Hematopoietic multipotent progenitor cell treated with erythropoietin and hydrocortisone succinate and interleukin-3 and kit ligand, for 8 days (in vitro differentiated cells): ENCODE measurements at places on chromosomes 12 and 14.

GRCh38 chr14:36479344-36479743, 40.7 kb downstream of the NKX2-1 start:
- no peak for DNase-seq

- no peak for DNase-seq
Measured at GRCh38 chr14:76924371-76925096, 98.3 kb downstream of the LRRC74A start.

DNA sequence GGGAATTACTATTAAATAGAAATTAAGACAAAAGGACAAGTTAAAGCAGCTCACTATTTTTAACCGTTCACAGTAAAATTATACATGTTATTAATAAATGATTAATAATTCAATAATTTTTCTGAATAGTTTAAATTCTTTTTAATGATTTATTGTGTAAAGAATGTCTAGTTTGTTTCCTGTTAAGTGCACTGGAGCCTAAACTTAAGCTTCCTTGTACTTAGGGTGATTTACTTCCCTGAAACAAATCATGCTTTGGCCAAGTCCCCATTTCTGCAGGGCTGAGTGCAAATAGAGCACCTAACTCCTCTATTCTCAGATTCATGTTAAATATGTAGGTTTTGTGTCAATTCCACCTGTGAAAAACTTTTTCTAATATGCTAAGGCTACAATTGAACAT, 188.9 kb upstream of the PDZRN4 start:
- no peak for DNase-seq

DNA sequence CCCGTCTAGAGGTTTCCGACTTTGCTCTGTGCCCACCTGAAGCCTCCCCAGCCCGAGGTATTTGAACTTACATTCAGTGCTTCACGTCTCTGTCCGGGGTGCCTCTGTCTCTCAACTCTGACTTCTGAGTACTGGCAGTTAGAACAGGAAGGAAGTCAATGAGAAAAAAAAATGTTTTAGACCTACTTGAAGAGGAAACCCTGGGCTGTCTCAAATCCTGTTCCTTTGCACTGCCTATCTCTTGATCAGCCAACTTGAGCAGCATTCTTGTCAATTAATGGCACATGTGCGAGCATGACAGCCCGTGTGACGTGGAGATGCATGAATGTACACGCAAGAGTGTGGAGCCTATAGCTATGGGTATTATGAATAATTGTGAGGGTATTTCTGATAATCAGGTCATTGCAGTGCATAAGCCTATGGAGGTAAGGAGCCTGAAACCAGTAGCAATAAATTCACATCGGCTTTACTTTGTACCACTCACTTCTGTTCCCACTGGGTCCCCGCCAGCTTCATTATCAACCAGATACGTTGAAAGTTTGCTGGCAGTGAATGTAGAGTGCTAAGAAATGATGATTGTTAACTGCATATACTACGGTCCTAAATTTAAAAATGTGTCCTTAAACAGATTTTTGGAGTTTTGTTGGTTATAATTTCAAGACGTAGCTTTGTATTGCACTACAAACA, at the start of gene ARHGDIB:
TSS of gene ARHGDIB (minus strand) at position 136 of the 687 bp plus-strand sequence. CDS start 10,889 bp downstream, outside the sequence.
- DNase-seq: peak; percentile 95

GRCh38 chr12:56338308-56339157, at the start of gene IL23A:
Gene IL23A (plus strand): TSS chr12:56338884. CDS start chr12:56339045, 161 bp downstream.
- DNase-seq: no peak

DNA sequence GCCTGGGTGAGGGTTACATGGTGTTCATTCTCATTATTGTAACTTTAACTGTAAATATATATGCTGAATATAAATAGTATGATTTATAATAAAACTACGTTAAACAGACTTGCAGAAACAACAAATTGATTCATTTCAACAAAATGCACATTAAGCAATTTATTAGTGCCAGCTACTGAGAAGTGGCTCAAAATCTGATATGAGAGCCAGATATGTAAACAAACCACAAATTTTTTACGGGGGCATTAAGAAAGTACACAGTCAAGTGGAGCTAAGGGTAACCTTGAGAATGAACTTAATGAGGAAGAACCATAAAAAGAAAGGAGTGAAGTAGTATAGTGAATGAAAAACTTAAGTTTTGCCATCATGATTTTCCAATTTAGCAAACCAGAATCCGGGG, 40.3 kb downstream of the CEP128 start:
- no peak for DNase-seq

DNA sequence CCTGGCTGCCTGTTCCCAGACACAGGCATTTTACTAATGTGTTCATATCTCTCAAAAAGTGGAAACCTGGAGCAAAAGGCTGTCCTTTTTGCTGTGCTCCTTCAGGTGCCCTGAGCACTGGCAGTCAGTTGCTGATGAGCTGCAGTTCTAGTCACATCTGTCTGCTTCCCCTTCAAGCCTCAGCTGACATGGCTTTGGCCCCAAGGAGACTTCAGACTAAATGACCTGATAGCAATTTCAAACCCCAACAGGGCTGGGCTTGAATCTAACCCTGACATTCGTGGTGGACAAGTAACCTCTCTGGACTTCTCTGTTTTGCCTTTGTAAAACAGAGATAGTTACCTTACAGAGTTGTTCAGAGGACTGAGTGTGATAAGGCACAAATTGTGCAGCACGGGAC, 5.7 kb downstream of the SERPINA9 start:
- no peak for DNase-seq

GRCh38 chr12:99389751-99390150, 257.8 kb upstream of the GARIN6 start:
- no peak for DNase-seq

DNA sequence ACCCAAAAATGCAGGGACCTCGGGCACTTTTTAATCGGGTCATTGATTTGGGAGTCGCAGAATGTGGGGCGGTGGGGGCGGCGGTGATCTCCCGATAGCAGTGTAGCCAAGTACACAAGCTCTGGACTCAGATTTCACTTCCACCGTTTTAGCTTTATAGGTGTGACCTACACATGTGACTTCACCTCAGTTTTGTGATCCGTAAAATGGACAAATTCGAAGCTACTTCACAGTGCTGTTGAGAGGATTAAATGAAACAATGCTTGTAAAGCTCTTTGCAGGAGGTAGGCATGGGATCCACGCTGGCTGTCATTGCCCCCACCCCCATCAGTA, 478 bp downstream of the RITA1 start:
- DNase-seq: peak; percentile 57

GRCh38 chr12:62401631-62402030, 65.0 kb upstream of the MON2 start:
- no peak for DNase-seq

DNA sequence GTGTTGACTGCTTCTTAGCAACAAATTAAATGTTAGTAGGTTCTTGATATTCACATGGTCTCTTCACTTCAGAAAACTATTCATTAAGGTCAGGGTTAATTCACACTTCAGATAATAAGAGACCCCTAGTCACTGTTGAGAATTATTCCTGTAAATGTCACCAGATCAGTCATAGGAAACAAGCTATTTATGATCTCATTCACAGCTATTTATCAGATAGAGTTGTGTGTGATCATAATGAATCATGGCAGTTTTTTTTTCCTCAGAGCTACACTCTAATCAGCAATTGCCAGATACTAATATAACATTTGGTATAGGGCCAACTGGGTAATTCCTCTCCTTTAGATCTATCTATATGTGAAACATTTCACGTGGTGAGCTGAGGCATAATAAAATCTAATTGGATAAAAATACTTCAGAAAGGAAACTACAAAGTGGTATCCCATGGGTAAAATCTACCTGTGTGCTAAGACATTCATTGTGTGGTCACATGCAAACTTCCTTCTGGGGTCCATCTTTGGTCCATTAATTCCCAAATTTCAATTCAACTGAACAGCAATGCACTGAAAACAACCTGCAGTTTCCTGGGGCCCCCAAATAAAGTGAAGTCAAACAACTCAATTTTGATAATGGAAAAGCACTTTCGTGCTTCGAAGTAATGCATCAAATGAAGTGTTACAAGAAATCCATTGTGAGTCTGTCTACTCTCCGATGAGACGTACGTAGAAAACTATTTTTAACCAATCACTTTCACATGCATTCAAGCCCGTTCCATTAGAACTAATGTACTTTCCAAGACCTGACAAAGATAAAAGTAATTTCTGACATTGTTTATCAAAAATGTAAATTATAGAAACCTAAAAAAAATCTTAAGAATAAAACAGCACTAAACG, 197.0 kb downstream of the ACSS3 start:
- peak; percentile 2 for DNase-seq

GRCh38 chr14:52078721-52079120, 9.9 kb upstream of the NID2 start:
- DNase-seq: no peak

DNA sequence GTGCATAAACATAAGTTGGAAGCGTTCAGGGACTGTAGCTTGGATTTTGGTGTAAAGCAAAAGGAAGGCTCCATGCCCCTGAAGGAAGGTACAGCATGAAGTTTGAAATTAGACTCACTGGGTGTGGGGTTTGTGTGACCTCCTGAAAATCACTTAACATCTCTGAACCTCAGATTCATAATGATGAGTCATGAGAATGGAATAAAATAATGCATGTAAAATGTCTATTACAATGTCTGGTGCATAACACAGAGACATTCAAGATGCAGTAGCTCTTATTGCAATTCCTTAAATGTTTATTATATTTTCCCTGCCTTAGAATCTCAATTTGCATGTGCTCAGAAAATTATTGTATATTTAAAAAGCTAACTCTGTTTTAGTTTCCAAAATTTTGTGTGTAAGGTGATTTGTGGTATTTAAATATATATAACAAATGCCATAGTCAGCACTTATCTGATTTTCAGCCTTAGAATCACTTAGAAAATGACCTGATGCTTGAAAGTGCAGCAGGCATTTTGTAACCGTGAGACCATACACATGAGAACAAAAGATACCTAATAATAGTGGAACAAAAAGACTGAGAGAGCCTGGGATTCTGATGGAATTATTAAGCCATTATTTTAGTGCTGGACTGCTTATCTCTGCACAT, 66.3 kb downstream of the E2F7 start:
- no peak for DNase-seq

DNA sequence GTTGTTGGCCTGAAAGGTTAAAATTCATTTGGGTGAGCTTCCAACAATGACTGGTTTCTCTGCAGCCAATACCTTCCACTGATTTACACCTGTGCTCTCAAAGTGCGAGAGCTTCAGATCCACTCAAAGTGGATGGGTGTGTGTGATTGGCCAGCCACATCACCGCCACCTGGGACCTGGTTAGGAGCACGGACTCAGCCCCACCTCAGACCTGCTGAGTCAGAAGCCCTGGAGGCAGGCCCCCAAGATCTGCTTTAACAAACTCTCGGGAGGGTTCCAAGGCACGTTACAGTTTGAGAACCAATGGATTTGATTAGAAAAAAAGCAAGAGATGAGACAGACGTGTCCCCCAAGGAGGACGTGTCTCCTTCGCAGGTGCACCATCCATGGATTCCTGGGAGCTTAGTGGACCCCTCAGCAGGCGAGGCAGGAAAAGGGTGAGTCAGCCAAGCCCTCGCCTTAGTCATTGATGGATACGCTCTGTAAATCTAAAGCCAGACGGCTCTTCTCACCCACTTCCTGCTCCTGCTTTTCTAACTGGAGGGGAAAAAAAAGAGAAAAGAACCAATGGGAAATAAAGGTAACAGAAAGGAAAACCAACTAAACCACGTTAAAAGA, 24.5 kb downstream of the FZD10 start:
- no peak for DNase-seq

DNA sequence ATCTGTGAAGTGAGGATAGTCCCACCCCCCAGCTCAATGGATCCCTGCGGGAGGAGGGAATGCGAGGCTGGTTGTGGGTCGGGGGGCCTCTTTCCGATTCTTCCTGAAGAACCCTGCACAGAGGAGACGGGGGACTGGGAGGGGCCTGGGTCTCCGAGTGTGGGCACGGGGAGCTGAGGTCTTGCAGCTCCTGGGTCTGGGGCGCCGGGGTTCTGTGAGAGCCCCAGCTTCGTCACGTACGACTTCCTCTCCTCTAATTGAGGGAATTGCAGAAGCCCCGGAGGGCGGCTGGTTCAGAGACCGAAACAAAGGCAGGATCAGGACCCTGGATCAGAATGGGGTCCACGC, 66.6 kb downstream of the DIO3 start:
- no peak for DNase-seq

- DNase-seq: no peak
Measured at GRCh38 chr12:76666290-76666835, 97.6 kb upstream of the ZDHHC17 start.

GRCh38 chr12:3092764-3093163, 15.6 kb downstream of the TSPAN9 start:
- DNase-seq: no peak

DNA sequence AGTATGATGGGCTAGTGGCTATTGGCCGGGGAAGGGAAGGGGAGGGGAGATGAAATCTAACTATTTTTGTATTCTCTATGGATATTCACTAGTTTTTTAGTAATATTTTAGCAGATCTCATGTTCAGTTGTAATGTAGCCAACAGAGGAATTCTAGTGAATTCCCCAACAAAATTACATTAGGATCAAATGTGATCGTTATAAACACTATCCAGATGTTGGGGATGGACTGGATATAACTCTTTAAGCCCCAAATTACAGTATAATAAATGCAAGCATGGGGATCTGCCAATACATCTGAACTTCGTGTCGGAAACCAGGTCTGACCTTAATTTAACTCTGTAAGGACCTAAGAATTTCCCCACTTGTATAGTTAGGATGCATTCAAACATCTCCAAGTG, 21.5 kb downstream of the LLPH start:
- no peak for DNase-seq

DNA sequence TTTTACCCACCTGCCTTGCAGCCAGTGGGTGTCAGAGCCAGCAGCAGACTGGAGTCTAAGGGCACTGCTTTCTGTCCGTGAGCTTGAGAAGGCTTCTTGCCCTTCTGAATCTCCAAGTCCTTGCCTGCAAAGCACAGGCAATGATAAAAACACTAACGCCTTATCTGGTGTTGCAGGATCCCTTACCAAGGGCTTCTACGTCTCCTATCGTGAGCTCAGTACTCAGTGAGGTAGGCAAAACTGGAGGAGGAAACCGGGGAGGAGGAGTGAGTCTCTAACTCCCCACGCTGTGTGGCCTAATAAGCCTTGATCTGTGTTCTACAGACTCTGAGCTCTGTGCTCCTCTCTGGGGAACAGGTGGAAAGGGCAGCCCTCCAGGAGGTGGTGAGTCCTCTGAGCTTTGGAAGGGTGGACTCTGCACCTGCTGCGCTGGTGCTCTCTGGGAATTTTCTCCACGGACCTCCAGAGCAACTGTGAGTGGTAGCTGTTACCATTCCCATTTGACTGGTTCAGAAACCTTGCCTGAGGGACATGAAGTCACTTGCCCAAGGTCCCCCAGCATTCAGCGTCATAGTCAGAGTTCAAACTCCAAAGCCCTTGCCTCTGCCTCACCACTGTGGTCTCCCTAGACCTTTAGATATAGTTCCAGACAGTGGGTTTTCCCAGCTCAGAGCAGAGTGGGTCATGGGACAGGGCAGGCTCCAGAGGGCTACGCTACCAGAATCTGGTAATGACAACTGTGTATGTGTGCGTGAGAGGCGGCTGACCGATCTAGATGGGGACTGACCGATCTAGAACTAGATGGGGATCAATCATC, 7.0 kb upstream of the MARK3 start:
- DNase-seq: peak; percentile 99

DNA sequence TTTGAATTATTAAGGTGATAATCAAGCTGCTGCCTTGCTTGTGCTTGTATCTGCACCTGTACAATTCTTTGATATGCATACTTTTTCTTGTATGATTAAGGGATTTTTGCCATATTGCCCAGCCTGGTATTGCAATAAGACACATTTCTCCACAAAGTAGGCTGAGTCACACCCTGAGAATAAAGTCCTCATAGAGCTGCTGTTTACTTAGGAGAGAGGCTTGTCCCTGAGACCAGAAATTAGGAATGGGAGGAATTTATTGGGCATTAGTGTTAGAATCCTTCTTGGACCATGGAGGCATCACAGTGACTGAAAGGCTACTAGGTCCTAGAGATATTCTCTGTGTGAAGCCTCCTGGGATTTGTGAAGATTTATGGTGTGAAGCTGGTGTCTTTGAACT, 506.8 kb upstream of the FBXO33 start:
- DNase-seq: no peak
